ENCODE measurements at places on chromosomes 3 and 15. TPM values are rescaled to one million over a fixed set of nuclear protein-coding genes. Genes with fewer than 3 reads are reported as not detected.

- no peak for DNase-seq
Measured at GRCh38 chr15:67979281-67979680, 74.8 kb upstream of the PIAS1 start.

Gene TMEM212
- total RNA-seq = 16.5 TPM

- no peak for DNase-seq
Measured at GRCh38 chr15:39061952-39062464, 497.4 kb upstream of the RASGRP1 start.

DNA sequence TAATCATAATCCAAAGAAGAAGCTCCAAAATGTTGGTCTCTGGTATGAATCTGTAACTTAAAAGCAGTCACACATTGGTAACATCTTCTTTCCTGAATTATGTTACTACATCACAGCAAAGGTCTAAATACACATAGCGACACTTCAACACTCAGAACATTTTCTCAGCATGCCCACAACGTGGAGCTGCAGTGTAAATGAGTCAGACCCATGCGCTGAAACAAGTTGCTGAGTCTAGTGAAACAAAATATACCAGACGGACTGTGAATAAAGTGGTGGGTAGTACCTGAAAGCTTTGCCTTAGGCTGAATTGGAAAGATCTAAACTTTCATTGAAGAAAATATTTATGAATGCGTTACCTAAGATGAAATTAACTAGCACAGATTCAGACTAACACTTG lies 33.2 kb upstream of the GOLGA8B start:
- peak; percentile 25 for DNase-seq

DNA sequence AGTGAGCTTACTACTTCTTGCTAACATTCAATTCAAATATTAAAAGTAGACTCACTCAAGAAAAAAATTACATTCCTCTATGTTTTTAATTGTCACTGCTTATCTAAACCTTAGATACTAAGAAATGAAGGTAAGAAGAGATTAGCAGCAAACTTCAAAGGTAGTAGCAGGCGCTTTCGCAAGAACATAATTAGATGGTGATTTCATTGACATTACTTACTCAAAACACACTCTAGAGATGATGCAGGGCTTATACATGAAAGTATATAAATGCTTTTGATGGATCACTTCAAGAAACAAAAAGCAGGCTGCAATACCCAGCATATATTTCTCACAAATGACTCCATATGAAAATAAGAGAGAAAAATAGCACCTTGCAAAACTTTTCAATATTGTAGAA lies 86.8 kb downstream of the FSIP1 start:
- DNase-seq = no peak

Gene GOLGA6A
- not detected for total RNA-seq

GRCh38 chr3:188701485-188701969 lies 470.2 kb upstream of the TPRG1 start:
- no peak for DNase-seq

GRCh38 chr3:95036526-95037021 lies 973.7 kb downstream of the NSUN3 start:
- DNase-seq = no peak

DNA sequence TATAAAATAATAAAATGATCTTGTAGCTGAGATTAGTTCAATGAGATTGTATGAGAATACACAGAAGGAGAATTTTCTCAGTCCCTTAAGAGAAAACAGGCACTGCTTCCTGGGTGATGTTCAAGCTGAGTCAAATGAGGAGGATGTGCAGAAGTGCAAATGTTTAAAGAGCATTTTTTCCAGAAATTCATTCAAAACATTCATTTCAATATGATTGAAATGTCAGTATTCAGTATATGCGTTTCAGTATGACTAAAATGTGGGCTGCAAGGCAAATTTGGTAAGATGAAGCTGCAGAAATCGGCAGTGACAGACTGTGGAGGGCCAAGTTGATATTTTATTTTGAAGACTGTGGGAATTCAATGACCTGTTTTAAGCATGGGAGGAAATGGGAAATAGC lies 19.3 kb upstream of the PYDC2 start:
- no peak for DNase-seq

Measured in lung (tissue), 17 donors.